ENCODE measurements at places on chromosomes 11 and 22. TPM values are rescaled to one million over a fixed set of nuclear protein-coding genes. Genes with fewer than 3 reads are reported as not detected.

The NXPE4 gene
- total RNA-seq, result not detected

- DNase-seq, result no peak
- peak overlapping the region; percentile 49 for H3K4me3 ChIP-seq
- peaks cover 27% of the 10 kb centered on the region for H3K27me3 ChIP-seq
- H3K36me3 ChIP-seq, result no peaks in the 10 kb centered on the region
- peaks cover 45% of the 10 kb centered on the region for H3K4me1 ChIP-seq
- peak overlapping the region; percentile 82 for H3K27ac ChIP-seq
Observed at GRCh38 chr22:37544955-37545702, 15.2 kb upstream of the CDC42EP1 start.

The NLRP14 gene
- not detected for total RNA-seq

DNA sequence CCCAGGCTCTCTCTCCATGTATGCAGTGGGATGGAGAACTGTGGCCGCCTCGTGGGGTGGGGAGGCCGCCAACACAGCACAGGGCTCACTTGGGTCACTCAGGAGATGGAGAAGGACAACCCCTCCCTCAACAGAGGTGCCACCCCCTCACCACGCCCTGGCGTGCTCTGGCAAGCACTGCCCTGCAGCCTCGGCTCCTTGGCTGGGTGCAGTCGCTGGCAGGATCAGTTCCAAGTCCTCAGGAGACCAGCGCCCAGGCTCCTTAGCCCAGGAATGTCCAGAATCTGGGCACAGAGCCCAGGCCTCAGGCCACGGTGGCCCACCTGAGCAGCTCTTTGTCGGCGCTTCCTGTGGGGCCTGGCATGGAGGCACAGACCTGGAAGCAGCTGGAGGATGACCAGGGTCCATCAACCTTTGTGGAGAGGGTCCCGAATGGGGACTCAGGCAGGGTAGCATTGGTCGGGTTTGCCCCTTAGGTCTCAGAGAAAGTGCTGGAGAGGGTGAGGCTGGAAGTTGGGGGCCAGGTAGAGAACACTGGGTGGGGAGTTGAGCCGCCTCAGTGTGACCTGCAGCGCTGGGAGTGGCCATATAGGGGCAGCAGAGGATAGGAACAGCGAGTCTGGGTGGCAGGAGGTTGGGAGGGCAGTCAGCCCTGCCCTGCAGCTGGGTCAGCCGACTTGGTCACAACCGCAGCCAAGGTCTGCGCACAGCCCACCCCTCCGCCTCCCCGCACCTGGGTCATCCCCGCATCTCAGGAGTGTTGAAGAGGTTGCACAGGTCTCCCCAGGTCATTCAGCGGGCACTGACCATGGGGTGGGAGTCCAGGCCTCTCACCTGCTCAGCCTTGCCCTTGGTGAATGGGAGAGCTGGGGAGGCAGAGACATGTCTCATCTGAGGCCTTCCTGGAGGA is 8.2 kb downstream of the SUSD2 start:
- peaks cover 8% of the 10 kb centered on the region for H3K4me1 ChIP-seq
- H3K36me3 ChIP-seq, result no peaks in the 10 kb centered on the region
- H3K27me3 ChIP-seq, result no peaks in the 10 kb centered on the region
- DNase-seq, result no peak
- no peak overlapping the region for H3K27ac ChIP-seq
- H3K4me3 ChIP-seq, result no peak overlapping the region

The PLA2G3 gene
- total RNA-seq, result not detected

GRCh38 chr11:63672156-63672463 is 934 bp upstream of the ATL3 start:
- DNase-seq, result no peak
- H3K4me3 ChIP-seq, result no peak overlapping the region
- H3K4me1 ChIP-seq, result peaks cover 35% of the 10 kb centered on the region
- H3K27me3 ChIP-seq, result no peaks in the 10 kb centered on the region
- no peaks in the 10 kb centered on the region for H3K36me3 ChIP-seq

GRCh38 chr11:18312012-18312411 is 9.9 kb downstream of the HPS5 start:
- no peaks in the 10 kb centered on the region for H3K27me3 ChIP-seq
- H3K4me1 ChIP-seq, result peaks cover 6% of the 10 kb centered on the region
- no peak overlapping the region for H3K4me3 ChIP-seq

The ZDHHC8 gene
- 11.8 TPM for total RNA-seq

The PAMR1 gene
- 14.5 TPM for total RNA-seq

GRCh38 chr11:85825616-85826015 is 14.7 kb upstream of the SYTL2 start:
- no peak overlapping the region for H3K27ac ChIP-seq
- H3K4me1 ChIP-seq, result peaks cover 18% of the 10 kb centered on the region
- DNase-seq, result no peak
- no peaks in the 10 kb centered on the region for H3K27me3 ChIP-seq
- no peaks in the 10 kb centered on the region for H3K36me3 ChIP-seq

DNA sequence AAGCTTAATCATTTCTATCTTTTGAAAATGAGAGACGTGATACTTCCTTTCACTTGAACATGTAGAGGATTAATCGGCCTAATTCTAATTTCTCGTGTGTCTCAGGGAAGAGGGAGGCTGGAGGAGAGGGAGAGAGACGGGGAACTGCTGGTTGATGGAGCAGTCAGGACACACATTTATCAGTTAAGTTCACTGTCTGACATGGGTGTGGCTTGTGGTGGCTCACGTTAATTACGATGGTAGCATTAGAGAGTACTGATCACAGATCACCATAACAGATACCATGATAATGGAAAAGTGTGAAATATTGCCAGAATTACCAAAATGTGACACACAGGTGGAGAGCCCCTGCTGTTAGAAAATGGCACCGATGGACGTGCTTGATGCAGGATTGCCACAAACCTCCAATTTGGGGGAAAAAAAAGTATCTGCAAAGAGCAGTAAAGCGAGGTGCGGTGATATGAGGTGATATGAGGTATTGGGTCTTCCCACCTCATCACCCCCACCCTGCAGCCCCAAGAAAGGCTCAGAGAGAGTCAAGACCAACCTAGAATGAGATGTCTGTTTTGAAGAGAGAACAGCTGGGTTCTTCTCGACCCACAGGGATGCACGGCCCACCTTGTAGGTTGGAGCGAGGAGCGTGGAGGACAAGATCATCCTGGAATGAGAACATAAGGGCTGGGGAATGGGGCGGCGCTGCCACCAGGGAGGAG is 19.7 kb downstream of the ZBED4 start:
- no peak overlapping the region for H3K27ac ChIP-seq
- H3K4me3 ChIP-seq, result no peak overlapping the region
- DNase-seq, result no peak
- H3K4me1 ChIP-seq, result no peaks in the 10 kb centered on the region
- H3K27me3 ChIP-seq, result no peaks in the 10 kb centered on the region
- H3K36me3 ChIP-seq, result no peaks in the 10 kb centered on the region

DNA sequence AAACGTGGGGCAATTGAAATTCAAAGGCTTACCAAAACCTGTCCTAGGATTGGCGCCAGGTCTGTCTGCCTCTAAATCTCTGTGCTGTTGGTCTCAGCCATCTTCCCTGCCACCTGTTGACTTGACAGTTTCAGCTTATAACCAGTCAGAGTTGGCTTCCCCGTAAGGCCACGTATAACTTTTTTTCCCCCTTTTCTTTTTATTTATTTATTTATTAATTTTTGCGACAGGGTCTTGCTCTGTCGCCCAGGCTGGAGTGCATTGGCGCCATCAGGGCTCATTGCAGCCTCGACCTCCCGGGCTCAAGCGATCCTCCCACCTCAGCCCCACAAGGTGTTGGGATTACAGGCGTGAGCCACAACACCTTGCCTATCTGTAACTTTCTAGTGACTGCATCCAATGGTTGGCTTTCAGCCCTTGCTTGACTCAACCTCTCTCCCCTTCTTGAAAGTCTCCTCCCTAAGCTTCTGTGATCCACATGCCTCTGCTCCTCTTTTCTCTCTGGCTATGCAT is 1.4 kb upstream of the SYVN1 start:
- no peak for DNase-seq
- H3K4me3 ChIP-seq, result peak overlapping the region; percentile 84
- H3K4me1 ChIP-seq, result peaks cover 34% of the 10 kb centered on the region
- no peaks in the 10 kb centered on the region for H3K27me3 ChIP-seq

DNA sequence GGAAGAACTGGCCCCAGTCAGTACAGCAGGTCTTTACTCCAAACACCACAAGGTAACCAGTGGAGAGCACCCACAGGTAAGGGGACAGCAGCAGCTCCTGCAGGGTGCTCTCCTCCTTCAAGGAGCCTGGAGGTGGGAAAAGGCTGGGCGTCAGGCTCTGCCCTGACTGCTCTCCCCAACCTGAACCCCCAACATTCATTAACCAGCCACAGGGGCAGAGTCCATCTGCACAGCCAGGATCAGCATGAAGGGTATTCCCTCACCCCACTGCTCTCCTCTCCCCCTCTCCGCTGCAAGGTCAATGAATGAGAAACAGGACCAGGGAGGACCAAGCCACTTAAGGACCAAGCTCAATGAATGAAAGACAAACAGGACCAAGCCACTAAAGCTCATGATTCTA is 3.7 kb downstream of the SLC37A4 start:
- H3K27ac ChIP-seq, result no peak overlapping the region
- peaks cover 12% of the 10 kb centered on the region for H3K36me3 ChIP-seq
- peaks cover 15% of the 10 kb centered on the region for H3K4me1 ChIP-seq
- DNase-seq, result no peak
- no peaks in the 10 kb centered on the region for H3K27me3 ChIP-seq

The OR51B4 gene
- not detected for total RNA-seq

GRCh38 chr11:123601136-123601535 is 53.3 kb downstream of the SCN3B start:
- no peaks in the 10 kb centered on the region for H3K36me3 ChIP-seq
- H3K4me1 ChIP-seq, result no peaks in the 10 kb centered on the region

The RTN4RL2 gene
- total RNA-seq, result not detected

DNA sequence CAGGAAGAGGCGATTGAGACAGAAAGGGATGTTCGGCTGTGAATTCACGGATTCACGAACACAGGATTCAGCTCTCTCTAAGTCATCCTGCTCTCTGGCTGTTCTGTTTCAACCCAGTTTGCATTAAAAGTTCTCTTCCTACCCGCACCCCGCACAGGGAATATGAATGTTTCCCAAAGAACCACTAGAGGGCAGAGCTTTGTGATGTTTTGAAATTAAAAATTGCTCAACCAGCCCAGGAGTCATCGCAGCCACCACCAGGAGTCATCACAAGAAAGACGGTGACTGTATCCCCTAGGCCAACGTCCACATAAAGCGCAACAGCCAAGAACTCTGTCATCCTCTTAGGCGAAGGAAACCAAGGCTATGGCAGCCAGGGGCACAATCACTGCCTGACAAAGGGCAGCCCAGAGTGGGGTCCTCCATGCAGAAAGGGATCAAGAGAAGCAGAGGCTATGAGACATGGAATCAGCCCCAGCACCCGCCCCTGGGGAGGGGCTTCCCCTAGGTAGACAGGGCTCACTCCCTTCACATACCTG is 122.4 kb downstream of the WT1 start:
- no peaks in the 10 kb centered on the region for H3K36me3 ChIP-seq
- no peak overlapping the region for H3K4me3 ChIP-seq
- H3K27ac ChIP-seq, result no peak overlapping the region
- DNase-seq, result no peak
- H3K27me3 ChIP-seq, result peaks cover 14% of the 10 kb centered on the region

- H3K27ac ChIP-seq, result peak overlapping the region; percentile 90
- peaks cover 58% of the 10 kb centered on the region for H3K4me1 ChIP-seq
- no peaks in the 10 kb centered on the region for H3K36me3 ChIP-seq
- no peak for DNase-seq
- peaks cover 7% of the 10 kb centered on the region for H3K27me3 ChIP-seq
- H3K4me3 ChIP-seq, result peak overlapping the region; percentile 98
Observed at GRCh38 chr22:50473855-50474671, 772 bp downstream of the SBF1 start.

- H3K27me3 ChIP-seq, result no peaks in the 10 kb centered on the region
- H3K27ac ChIP-seq, result no peak overlapping the region
- H3K36me3 ChIP-seq, result no peaks in the 10 kb centered on the region
- no peak overlapping the region for H3K4me3 ChIP-seq
- no peaks in the 10 kb centered on the region for H3K4me1 ChIP-seq
- DNase-seq, result no peak
Observed at GRCh38 chr11:128859563-128860441, 7.3 kb downstream of the KCNJ1 start.

The MAPK11 gene
- total RNA-seq, result 3.7 TPM

- H3K27me3 ChIP-seq, result no peaks in the 10 kb centered on the region
- no peak overlapping the region for H3K27ac ChIP-seq
- no peak for DNase-seq
- H3K36me3 ChIP-seq, result no peaks in the 10 kb centered on the region
- H3K4me1 ChIP-seq, result peaks cover 7% of the 10 kb centered on the region
Observed at GRCh38 chr22:46965555-46966494, 203.4 kb downstream of the TBC1D22A start.

The CEP164 gene
- 17.4 TPM for total RNA-seq

GRCh38 chr11:93324500-93324899 is 6.0 kb upstream of the DEUP1 start:
- no peaks in the 10 kb centered on the region for H3K27me3 ChIP-seq
- no peak for DNase-seq
- no peaks in the 10 kb centered on the region for H3K36me3 ChIP-seq
- no peaks in the 10 kb centered on the region for H3K4me1 ChIP-seq

The SCGB2A2 gene
- total RNA-seq, result not detected

- DNase-seq, result no peak
- peak overlapping the region; percentile 75 for H3K27ac ChIP-seq
- no peaks in the 10 kb centered on the region for H3K27me3 ChIP-seq
- no peaks in the 10 kb centered on the region for H3K36me3 ChIP-seq
Observed at GRCh38 chr11:44725757-44726282, 942 bp upstream of the TSPAN18 start.

The CYP2D6 gene
- 0.42 TPM for total RNA-seq

GRCh38 chr11:61512435-61512834 is 3.9 kb downstream of the LRRC10B start:
- H3K4me3 ChIP-seq, result no peak overlapping the region
- no peak for DNase-seq
- H3K4me1 ChIP-seq, result peaks cover 38% of the 10 kb centered on the region
- no peaks in the 10 kb centered on the region for H3K36me3 ChIP-seq
- no peak overlapping the region for H3K27ac ChIP-seq
- H3K27me3 ChIP-seq, result peaks cover 73% of the 10 kb centered on the region

DNA sequence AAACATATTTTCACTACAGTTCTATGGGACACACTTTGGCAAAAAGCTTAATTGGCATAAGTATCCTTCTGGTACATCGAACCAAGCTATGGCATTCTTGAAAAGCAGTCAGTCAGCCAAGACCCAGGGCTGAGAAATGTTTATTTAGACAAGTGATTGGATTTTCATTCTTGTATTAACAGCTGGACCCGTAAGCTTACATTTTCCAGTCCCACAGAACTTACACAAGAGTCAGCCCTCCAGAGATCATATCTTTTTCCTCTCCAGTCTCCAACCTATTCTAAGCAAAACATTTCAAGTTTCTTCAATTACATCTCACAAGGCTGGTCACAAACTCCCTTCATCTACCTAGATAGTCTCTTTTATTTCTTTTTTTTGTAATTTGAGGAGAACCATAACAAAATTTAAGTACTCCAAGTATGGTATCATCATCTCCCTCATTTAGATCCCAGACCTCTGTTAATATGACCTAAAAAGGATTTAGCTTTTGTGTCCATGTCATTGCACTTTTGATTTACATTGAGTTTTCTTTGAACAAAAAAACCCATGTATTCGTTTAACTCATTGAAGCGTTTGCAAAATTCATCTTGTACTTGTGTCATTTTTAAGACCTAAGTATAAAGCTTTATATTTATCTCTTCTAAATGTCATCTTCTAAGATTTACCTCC is 67.9 kb upstream of the GRK3 start:
- DNase-seq, result no peak
- H3K27me3 ChIP-seq, result no peaks in the 10 kb centered on the region
- no peaks in the 10 kb centered on the region for H3K4me1 ChIP-seq
- H3K4me3 ChIP-seq, result no peak overlapping the region

The DRD2 gene
- 0.17 TPM for total RNA-seq

GRCh38 chr11:67434395-67434881 is 3.0 kb downstream of the PTPRCAP start:
- no peak for DNase-seq
- H3K4me1 ChIP-seq, result peaks cover 49% of the 10 kb centered on the region
- no peaks in the 10 kb centered on the region for H3K27me3 ChIP-seq

The AGBL2 gene
- not detected for total RNA-seq

The CCDC83 gene
- total RNA-seq, result not detected
